ENCODE measurements at places on chromosomes 1 and 21. TPM values are rescaled to one million over a fixed set of nuclear protein-coding genes. Genes with fewer than 3 reads are reported as not detected.

The ANGPTL3 gene
- not detected for total RNA-seq

DNA sequence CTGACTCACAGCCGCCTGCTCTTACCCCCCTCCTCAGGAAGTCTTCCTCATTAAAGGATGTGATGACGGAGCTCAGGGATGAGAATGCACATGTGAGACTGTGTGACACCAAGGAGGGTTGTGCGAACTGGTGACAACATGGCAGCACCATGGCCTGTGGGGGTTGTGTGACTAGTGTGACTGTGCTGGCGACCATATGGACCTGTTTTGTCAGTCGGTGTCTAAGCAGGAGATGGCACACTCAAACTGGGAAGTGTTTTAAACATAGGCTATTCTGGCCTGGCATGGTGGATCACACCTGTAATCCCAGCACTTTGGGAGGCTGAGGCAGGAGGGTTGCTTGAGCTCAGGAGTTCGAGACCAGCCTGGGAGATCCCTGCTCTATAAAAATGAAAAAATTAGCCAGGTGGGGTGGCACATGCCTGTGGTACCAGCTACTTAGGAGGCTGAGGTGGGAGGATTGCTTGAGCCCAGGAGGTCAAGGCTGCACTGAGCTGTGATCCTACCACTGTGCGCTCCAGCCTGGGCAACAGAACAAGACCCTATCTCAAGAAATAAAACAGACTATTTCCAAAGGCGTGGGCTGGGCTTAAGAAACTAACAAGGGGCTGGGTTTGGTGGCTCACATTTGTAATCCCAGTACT lies 7.4 kb downstream of the TRNP1 start:
- DNase-seq, result peak; percentile 92

The AKR7A3 gene
- total RNA-seq, result 0.14 TPM

DNA sequence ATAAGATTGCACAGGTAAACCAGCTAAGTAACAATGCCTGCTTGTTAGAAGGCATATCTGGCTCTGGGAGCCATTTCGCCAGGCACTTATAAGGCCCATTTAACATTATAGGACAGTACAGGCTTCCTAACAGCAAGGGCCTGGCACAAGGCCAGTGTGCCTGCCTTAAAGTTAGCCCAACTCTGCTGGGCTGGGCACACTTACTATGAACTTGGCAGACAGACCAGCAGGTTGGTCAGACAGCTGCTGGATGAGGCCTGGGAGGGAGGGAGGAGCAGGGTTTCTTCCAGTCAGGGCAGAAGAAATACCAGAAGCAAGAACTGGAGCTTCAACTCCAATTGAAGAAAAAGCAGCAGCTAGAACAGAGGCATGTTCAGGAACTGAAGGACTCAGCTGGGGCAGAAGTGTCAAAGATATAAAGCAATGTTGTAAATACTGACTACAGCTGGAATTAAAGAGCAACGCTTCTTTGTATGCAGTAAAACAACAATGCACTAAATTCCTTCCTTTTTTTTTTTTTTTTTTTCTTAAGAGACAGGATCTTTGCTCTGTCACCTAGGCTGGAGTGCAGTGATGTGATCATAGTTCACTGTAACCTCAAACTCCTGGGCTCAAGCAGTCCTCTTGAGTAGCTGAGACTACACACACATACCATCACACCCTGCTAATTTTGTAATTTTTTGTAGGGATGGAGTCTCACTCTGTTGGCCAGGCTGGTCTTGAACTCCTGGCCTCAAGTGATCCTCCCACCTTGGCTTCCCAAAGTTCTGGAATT lies 4.9 kb downstream of the CACHD1 start:
- DNase-seq, result peak; percentile 15

The PTGFRN gene
- total RNA-seq, result 76.4 TPM

GRCh38 chr1:179077396-179077795 lies 4.5 kb upstream of the TOR3A start:
- no peak for DNase-seq

The AMY1C gene
- total RNA-seq, result not detected
